ENCODE measurements at places on chromosomes 16 and 17. TPM values are rescaled to one million over a fixed set of nuclear protein-coding genes. Genes with fewer than 3 reads are reported as not detected.
A peak's percentile ranks its signal among the peaks of the same experiment; 100 is the strongest.

GRCh38 chr16:715477-716199, 720 bp downstream of the METRN start:
- DNase-seq = no peak
- H3K27me3 ChIP-seq = peaks cover 8% of the 10 kb centered on the region
- peak overlapping the region; percentile 20 for H3K27ac ChIP-seq
- peak overlapping the region; percentile 74 for H3K4me3 ChIP-seq
- H3K4me1 ChIP-seq = peaks cover 18% of the 10 kb centered on the region

DNA sequence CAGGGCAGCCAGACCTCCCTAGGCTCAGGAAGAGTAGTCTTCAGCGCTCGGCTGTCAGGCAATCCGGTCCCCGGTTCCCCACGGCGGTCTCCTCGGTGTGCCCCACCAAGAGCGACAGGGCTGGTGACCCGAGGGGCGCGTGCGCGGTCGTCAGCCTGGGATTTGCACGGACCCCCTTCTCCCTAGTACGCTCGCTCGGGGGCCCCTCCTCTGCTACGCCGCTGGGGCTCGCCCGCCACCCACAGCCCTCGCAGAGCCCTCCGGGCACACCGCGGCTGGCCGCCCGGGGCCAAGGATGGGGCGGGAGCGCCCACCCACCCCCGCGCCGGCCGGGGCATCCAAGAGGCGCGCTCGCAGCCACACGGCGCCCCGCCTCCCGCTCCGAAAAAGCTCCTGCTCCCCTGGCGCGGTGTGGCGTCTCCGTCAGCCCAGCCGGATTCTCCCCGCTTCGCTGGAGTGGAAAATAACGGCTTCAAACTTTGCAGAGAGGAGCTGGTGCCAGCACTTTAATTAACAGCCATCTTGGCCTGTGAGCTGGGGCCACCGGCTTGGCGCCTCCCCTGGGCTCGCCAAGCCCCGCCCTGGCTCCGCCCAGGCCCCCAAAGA, 2.1 kb upstream of the C1QL1 start:
- H3K27ac ChIP-seq = peak overlapping the region; percentile 61
- peak overlapping the region; percentile 39 for H3K4me3 ChIP-seq
- no peaks in the 10 kb centered on the region for H3K36me3 ChIP-seq
- peaks cover 28% of the 10 kb centered on the region for H3K27me3 ChIP-seq

DNA sequence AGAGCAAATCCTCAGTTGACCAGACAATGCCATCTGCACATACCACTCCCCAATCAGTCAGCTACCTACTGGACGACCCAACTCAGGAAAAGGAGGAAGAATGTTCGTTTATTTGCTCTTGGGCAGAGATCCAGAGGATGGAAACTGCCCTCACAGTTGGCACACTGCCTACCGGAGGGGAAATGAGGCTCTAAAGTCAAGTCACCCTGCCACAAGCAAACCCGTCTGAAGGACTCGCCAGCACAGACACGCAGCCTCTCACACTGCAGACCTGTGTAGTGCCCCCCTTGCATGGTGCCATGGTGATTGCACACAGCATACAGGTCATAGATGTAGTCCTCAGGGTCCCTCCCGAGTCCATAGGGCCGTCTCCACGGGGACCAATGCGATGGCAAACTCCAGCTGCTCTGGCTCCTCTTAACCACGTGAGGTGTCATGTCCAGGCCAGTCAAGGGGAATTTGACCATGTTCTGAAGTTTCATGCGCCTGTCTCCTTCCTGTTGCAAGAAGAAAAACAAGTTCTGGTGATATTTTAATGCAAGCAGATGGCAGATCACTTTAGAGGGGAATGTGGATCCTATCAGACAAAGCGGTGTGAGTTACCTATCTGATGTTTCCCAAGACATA, 69.5 kb downstream of the USP31 start:
- H3K27ac ChIP-seq = no peak overlapping the region
- no peak for DNase-seq
- H3K36me3 ChIP-seq = peaks cover 69% of the 10 kb centered on the region
- H3K4me1 ChIP-seq = peaks cover 3% of the 10 kb centered on the region

DNA sequence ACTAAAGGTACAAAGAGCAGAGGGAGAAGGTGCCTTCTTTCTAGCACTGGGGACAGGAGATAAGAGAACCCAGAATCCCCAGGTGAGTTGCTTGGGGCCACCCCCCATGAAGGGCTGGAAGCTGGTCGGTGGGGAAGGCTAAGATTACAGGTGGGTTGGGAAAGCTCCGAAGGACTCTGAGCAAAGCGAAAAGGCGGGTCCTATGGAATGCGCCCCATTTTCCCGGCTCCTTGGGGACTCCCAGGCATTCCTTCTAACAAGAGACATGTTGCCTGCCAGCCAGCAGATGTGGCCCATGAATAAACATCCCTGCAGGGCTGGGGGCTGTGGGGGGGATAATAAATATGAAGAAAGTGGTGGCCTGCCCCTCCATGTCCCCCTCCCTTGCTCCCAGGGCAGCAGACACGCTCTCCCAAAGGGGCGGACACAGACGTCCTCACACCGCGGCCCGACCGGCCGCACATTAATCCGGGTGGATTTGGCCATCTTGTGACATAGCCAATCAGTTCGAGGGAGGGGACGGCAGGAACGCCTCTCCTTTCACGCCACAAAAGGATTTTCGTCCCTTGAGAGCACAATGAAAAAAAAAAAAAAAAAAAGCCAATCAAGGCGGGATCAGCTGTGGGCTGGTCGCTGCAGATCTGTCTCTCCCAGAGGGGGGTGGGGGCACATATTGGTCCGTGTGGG, 98.5 kb downstream of the SOX9 start:
- no peak overlapping the region for H3K4me3 ChIP-seq
- H3K36me3 ChIP-seq = no peaks in the 10 kb centered on the region
- peaks cover 19% of the 10 kb centered on the region for H3K27me3 ChIP-seq
- H3K4me1 ChIP-seq = no peaks in the 10 kb centered on the region
- no peak for DNase-seq

GRCh38 chr16:9016824-9017223, 53.1 kb upstream of the USP7 start:
- peaks cover 12% of the 10 kb centered on the region for H3K27me3 ChIP-seq
- no peak overlapping the region for H3K4me3 ChIP-seq
- DNase-seq = no peak
- no peak overlapping the region for H3K27ac ChIP-seq

DNA sequence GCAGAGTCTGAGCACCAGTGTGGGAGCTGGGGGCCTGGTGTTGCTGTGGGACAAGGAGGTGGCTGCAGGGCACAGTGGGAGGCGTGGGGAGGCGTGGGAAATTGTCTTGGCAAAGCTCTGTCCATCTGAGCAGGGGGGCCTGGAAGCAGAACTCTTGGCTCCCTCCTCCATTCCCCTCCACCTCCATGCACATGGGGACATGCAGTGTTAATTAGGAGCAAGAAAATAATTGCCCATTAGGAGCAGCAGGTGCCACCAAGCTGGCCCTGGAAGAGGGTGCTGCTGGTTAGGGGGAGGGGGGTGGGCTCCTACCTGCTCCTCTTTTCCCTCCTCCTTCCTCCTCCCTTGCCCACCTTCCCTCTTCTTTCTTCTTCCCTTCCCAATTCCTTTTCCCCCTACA, 4.5 kb downstream of the TTYH2 start:
- H3K27me3 ChIP-seq = no peaks in the 10 kb centered on the region
- H3K36me3 ChIP-seq = no peaks in the 10 kb centered on the region
- H3K27ac ChIP-seq = no peak overlapping the region
- no peak overlapping the region for H3K4me3 ChIP-seq

GRCh38 chr17:74460241-74460640, 6.2 kb upstream of the CD300A start:
- H3K27me3 ChIP-seq = no peaks in the 10 kb centered on the region
- H3K4me1 ChIP-seq = peaks cover 4% of the 10 kb centered on the region
- H3K27ac ChIP-seq = no peak overlapping the region
- H3K36me3 ChIP-seq = no peaks in the 10 kb centered on the region
- DNase-seq = no peak
- H3K4me3 ChIP-seq = no peak overlapping the region

DNA sequence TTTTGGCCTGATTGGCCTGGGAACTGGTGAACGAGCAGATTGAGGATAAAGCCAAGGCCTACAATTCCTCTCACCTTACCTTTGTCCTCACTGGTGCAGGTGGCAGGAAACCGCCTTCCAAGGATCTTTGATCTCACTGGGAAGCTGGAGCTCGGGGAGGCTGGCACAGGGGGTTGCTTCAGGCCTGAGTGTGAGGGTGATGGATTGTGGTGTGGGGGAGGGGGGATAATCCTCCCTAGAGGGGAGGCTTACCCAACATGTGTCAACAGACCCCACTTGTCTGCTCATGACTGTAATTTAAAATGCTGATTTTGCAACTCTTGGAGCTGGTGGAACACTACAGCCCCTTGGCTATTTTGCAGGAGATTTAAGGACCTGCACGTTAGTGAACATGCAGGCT, 4.5 kb upstream of the RMI2 start:
- no peaks in the 10 kb centered on the region for H3K36me3 ChIP-seq
- no peak overlapping the region for H3K27ac ChIP-seq
- H3K27me3 ChIP-seq = no peaks in the 10 kb centered on the region
- no peak for DNase-seq

DNA sequence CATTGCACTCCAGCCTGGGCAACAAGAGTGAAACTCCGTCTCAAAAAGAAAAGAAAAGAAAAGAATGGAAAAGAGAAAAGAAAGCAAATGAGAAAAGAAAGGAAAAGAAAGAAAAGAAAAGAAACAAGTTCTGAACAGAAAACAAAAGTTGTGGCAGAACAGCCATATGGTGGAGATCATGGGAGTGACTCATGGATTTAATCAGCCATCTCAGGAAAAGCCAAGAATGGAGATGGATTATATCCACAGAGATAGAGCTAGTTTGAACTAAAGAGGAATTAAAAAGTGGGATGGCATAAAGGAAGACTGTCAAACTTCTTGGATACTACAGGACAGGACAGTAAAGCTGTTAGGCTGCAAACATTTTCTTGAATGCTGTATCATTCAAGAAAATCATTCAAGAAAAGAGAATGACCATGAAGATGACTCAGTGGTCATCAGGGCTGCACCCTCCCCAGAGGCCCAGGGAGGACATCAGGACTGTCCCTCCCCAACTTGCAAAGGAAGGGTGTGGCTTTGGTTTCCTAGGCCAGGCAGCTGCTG, 120.6 kb downstream of the USP22 start:
- no peaks in the 10 kb centered on the region for H3K27me3 ChIP-seq
- DNase-seq = peak; percentile 64
- H3K27ac ChIP-seq = peak overlapping the region; percentile 73
- no peaks in the 10 kb centered on the region for H3K36me3 ChIP-seq
- no peaks in the 10 kb centered on the region for H3K4me1 ChIP-seq
- peak overlapping the region; percentile 48 for H3K4me3 ChIP-seq

DNA sequence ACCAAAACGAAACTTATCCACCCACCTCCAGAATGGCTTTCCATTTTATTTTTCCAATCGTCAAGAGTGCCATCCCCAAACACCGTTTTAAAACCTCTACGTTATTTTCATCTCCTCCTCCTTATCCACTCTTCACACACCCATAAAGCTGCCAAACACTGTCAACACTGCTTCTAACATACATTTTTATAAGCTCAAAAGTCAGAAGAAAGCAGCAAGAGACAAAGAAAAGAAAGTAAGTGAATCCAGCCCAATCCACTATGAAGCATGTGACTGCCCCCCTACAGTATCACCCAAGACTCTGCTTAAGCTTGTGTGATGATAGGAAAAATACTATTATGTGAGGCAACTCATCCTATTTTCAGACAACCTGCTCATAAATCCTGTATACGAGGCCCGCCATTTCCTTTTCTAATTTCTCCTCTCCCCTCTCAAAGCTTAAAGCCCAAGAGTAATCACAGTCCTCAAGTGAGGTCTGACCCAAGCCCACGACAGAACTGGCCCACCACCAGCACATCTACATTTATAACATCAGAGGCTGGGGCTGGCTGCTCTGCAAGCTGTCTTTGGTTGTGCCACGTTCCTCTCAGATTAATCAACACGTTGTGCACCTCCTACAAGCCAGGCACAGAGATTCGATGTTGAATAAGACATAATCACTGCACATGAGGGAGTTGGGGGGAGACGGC, 16.3 kb downstream of the USP31 start:
- H3K27me3 ChIP-seq = no peaks in the 10 kb centered on the region
- peaks cover 10% of the 10 kb centered on the region for H3K4me1 ChIP-seq
- no peaks in the 10 kb centered on the region for H3K36me3 ChIP-seq
- H3K27ac ChIP-seq = peak overlapping the region; percentile 60
- H3K4me3 ChIP-seq = peak overlapping the region; percentile 16

- H3K27ac ChIP-seq = no peak overlapping the region
- H3K4me1 ChIP-seq = no peaks in the 10 kb centered on the region
- H3K27me3 ChIP-seq = no peaks in the 10 kb centered on the region
- no peak for DNase-seq
These were observed 72.6 kb downstream of the MGAT5B start for GRCh38 chr17:76940738-76941350.

- H3K27ac ChIP-seq = peak overlapping the region; percentile 90
- no peak for DNase-seq
- H3K4me1 ChIP-seq = peaks cover 66% of the 10 kb centered on the region
- peak overlapping the region; percentile 34 for H3K4me3 ChIP-seq
- no peaks in the 10 kb centered on the region for H3K27me3 ChIP-seq
- H3K36me3 ChIP-seq = no peaks in the 10 kb centered on the region
These were observed 11.8 kb downstream of the GPRC5C start for GRCh38 chr17:74443516-74444296.

DNA sequence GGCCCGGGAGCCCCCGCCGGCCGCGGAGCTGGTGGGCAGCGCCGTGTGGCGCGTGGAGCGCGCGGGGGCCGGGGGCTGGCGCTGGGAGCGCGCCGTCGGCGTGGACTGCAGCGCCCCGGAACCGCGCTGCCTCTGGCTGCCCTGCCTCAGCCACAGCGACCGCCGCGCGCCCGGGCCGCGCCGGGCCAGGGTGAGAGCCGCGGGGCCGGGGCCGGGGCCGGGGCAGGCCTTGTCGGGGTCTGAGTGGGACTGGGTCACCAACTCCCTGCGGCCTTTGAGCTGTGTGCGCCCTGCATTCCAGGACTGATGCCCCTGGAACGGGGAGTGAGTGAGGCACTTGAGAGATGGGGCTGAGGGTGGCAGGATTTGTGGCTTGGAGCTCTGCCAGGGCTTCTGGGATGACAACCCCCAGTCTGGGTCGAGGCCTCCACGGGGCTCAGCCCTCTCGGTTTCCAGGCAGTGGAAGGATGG, 25.7 kb downstream of the ARHGAP23 start:
- H3K4me3 ChIP-seq = peak overlapping the region; percentile 60
- no peaks in the 10 kb centered on the region for H3K36me3 ChIP-seq
- peaks cover 75% of the 10 kb centered on the region for H3K4me1 ChIP-seq

DNA sequence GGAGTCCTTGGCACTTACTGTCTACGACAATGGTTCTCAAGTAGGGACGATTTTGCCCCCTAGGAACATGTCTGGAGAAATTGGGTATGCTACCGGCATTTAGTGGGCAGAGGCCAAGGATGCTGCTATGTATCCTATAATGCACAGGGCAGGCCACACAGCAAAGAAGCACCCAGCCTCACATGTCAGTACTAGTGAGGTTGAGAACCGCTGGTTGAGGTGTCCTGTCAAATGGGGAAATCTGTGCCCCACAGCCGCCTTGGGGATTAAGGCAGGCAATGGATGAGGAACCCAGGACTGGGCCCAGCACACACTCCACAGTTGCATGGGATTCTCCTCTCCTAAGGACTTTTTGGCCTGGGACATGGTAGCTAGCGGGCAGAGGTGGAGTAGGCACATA, 86.7 kb upstream of the TOB1 start:
- no peak overlapping the region for H3K27ac ChIP-seq
- H3K27me3 ChIP-seq = no peaks in the 10 kb centered on the region
- H3K4me1 ChIP-seq = peaks cover 36% of the 10 kb centered on the region
- H3K36me3 ChIP-seq = no peaks in the 10 kb centered on the region

The RNF43 gene
- 2.7 TPM for polyA plus RNA-seq

The MEFV gene
- polyA plus RNA-seq = 0.33 TPM

The UBB gene
- 932 TPM for polyA plus RNA-seq

The MPO gene
- polyA plus RNA-seq = 0.11 TPM

The DDX28 gene
- polyA plus RNA-seq = 8.3 TPM

The ABCA5 gene
- 7.0 TPM for polyA plus RNA-seq

The MT1M gene
- polyA plus RNA-seq = 7.4 TPM

Data from heart left ventricle (tissue), 16 donors.